ENCODE measurements at places on chromosomes 3 and 15.

DNA sequence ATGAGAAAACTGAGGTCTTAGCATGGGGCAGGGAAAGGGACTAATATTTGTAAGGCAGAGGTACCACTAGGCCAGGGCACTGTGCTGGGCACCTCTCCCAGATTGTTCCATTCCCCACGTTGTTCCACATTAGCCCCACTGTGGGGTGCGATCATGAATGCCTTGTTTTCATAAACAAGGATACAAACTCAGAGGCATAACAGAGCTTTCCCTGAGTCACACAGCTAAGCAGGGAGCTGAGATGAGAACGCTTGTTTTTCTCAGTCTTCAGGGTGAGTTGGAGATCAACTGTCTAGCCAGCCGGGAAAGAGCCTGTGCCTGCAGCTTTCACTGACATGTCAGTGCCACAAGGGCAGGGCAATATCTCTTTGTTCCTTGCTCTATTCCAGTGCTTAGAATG, 47.9 kb upstream of the ITGA11 start:
- no peak for DNase-seq

- DNase-seq, result peak; percentile 79
These were observed 31.7 kb downstream of the TMEM212 start for GRCh38 chr3:171874879-171875278.

GRCh38 chr15:74664028-74664616, 31.7 kb downstream of the EDC3 start:
- DNase-seq, result peak; percentile 78

DNA sequence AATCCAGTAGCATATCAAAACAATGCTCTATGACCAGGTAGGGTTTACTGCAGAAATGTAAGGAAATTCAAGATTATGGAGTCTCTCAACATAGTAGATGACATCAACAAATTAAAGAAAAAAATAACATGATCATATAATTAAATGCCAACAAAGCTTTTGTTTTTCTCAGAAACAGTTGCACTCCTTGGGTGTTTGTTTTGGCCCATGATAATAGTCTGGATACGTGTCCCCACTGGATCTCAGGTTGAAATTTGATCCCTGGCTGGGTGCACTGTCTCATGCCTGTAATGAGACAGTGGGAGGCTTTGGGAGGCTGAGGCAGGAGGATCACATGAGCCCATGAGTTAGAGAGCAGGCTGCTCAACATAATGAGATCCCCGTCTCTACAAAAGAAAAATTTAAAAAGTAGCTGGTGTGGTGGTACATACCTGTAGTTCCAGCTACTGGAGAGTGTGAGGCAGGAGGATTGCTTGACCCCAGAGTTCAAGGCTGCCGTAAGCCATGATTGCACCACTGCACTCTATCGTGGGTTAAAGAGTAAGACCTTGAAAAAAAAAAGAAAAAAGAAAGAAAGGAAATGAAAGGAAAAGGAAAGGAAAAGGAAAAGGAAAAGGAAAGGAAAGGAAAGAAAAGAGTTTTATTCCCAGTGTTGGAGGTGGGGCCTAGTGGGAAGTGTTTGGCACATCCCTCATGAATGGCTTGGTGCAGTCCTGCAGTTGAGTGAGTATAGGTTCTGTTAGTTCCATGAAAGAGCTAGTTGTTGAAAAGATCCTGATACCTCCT, 53.3 kb upstream of the FOXB1 start:
- no peak for DNase-seq

DNA sequence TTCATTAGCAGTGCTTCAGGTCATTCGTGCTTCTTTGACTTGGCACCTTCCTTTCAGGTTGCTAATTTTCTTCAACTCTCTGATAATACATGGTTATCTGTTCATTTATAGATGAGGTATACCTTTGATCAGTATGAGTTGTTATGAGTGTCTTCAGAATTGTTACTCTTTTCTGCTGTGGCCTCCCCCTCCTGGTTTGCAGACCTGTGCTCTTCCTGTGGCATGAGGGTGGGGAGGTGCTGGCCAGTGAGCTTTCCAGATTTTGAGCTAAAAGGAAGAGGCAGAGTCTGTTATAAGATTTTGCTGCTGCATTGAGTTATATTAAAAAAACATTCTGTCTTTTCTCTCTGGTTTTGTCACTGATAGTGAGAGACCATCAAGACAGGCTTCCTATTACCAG, 30.8 kb upstream of the GOLGA6L9 start:
- DNase-seq, result no peak

DNA sequence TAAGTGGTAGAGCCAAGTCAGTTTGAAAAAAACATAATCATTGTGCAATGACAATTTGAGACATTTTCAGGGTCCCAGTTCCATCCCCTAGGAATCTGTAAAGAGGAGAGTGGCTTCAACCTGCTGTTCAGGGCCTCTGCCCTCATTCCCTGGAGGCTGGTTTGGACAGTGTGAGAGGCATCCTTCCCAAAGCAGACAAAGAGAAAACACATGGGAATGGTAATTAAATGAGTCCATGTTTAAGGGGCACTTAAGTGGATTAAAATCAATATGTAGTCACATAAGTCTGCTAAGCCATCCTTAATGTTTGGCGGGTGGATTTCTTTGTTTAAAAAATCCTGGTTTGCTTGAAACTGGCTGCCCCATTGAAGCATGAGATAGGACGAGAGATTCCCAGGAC, 146.3 kb upstream of the CTDSPL start:
- DNase-seq, result no peak

- no peak for DNase-seq
These were observed 33.8 kb upstream of the ESYT3 start for GRCh38 chr3:138400651-138401070.

DNA sequence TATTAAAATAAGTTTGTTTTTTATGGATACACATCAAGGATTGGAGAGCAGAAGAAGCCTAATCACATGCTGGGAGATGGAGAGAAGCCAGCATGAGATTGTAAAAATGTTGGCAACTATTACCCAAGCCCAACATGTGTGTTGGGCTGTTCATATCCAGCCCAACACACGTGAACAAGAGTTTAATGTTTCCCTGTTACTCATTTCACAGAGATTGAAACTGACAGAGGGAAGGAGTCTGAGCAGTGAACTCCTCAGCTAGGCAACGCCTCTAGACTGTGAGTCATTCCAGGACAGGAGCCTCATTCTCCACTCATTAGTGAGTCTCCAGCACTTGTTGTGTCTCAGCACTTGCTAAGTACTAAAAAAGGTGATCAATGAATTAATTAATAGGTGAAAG, 43.2 kb upstream of the CMSS1 start:
- no peak for DNase-seq

DNA sequence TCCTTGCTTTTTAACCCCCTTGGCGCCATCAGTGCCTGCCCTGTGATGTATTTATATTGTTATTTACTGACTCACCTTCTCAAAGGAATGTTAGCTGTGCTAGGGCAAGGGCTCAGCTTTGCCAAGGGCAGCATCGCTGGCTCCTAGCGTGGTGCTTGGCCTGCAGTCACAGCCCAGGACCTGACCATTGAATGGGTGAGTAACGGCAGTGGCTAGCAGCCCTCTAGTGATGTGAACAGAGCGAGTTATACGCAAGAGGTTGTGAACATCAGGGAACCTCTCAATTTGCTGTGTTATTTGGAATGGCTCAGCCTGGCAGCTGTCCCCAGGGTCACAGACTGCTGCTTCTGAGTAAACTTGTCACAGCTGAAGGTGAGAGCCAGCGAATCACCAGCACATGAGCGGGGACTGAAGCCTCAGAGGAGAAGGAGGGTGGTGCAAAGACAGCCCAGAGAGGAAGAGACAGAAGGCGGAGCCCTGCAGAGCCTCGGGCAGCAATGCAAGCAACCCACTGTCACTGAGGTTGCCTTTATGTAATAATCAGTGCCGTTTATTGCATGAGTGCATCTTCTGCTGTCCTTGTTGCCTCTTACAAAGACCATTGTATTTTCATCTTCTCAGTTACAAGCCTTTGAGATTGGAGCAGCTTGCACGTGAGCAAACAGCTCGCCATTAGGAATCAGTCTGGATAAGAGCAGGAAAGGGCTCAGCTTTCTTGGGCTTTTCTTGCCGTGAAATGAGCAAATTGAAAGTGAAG, 158.3 kb downstream of the SLCO3A1 start:
- DNase-seq, result no peak

DNA sequence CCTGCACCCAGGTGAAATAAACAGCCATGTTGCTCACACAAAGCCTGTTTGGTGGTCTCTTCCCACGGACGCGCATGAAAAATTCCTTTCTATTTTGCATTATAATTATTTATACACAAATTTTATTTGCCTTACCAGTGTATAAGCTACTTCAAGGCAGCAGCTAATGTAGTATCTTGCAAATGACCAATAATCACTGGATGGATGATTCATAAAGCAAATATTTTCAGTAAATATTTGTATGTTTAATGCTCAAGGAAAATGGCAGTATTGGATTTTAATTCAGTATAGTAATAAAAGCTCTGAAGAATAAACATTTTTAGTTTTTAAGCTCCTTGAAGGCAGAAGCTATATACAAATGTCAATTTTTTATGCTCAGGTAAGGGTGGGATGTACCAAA, 158.7 kb upstream of the NANOGP8 start:
- no peak for DNase-seq

DNA sequence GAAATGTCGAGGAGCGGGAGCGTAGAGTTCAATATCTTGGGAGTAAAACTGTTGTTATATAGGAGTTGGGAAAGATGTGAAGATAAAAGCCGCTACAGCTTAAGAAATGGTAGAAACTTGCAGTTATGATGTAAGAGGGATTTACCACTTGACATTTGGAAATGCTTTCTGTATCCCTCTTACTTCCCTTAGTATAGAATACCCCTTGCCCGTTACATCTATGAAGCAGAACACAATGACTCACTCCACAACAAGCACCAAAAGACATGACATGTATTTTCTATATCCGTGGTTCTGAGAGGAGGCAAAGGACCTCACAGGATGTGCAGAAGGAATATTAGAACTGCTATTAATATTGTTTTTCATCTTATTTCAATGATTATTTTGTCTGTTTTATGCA, 254.2 kb upstream of the NR2F2 start:
- DNase-seq, result no peak

DNA sequence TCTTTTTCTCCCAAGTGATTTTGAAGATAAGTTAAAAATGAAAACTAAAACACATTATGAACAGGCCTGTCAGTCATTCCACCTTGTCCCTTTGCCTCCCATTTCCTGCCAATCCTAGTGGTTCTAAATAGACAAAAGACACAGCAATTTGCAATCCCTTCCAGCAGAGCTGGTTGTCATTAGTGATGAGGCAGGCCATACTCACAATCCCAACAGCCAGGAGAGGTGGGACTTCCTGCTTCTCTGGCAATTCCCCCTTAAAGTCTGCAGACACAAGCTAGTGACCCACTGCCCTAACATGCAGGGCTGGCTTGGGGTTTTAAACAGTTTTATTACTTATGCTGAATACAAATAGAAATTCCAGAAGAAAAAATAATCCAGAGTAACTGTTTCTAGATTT, 38.4 kb upstream of the RBP1 start:
- DNase-seq, result no peak

GRCh38 chr3:61645148-61645547, 83.8 kb downstream of the PTPRG start:
- no peak for DNase-seq

DNA sequence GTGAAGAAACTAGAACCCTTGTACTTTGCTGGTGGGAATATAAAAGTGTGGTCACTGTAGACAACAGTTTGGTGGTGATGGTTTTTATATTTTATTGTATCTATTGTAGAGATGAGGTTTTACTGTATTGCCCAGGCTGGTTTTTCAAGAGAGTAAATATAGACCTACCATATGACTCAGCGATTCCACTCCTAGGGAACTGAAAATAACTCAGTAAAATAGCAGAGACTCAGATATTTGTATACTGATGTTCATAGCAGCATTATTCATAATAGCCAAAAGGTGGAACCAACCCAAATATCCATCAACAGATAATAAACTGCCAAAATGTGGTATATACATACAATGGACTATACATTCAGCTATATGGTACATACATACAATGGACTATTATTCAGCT, 68.8 kb upstream of the IL12A start:
- DNase-seq, result peak; percentile 47

DNA sequence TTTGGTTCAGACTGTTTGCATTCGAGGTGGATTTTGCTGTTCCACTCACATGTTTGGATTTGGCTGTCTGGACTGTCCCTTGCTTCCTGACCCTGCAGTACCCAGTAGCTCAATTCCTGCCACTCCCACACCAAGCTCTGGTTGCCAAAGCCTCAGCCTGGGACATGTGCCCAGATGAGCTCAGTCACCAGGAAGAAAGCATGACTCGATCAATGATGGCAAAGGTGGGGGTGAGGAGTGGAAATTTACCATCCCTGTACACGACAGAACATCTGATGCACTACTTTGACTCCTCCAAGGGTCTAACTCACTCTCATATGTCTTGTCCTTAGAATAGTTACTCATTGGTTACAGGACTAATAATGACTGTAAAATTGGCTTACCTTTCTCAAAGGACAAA, 45.2 kb downstream of the ZNF385D start:
- no peak for DNase-seq

GRCh38 chr3:104717828-104718196, 648.9 kb upstream of the ALCAM start:
- DNase-seq, result no peak

DNA sequence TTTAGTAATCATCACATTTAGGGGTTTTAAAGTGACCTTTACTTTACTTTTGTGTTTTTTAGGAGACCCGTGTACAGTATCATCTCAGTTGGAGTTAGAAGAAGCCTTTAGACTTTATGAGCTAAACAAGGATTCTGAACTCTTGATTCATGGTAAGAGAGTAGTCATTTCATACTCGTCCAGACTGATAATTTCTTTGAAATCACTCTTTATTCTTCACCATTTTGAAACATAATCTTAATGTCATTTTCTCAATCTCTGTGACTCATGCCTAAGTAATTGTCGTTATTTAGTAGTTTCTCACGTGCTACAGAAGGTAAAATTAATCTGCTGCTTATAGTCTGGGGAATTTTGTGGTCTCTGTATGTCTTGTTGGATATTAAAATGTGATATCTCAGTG, 37.7 kb downstream of the PRKCI start:
- no peak for DNase-seq

- DNase-seq, result no peak
These were observed 501.5 kb downstream of the ROBO2 start for GRCh38 chr3:77541203-77541922.

DNA sequence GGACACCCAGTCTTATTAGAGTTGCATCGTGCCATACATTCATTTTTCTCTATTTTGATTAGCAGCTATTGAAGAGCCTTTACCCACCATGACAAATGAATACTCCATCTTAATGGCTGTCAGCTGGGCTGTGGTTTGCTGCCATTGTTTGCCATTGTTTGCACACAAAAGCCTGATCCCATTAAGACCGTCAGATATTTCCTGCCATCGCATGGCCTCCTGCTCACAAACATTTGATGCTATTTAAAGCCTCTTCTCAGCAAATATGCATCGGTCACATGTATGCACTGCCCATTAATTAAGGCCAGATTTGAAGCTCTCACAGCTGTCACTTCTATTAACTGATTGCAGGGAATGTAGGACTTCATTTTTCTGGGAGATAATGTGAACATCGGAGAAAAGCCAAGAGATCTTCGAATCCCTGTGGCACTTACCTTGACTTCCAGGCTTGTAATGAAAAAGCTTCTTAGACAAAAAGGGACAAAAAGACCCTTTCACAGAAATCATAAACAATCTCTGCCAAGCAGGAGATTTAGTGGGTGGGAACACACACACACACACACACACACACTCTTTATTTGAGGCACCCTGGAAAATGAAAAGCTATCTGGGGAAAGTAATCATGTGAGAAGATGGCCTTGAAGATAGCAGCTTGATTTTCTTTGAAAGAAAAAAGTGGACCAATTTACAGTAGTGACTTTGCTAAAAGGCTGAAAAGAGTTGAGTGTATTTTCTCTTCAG, 175.4 kb upstream of the NR2E3 start:
- peak; percentile 90 for DNase-seq

Data from lung microvascular endothelial cell (primary cell).